ENCODE measurements at places on chromosomes 7 and 10.
A peak's percentile ranks its signal among the peaks of the same experiment; 100 is the strongest.

DNA sequence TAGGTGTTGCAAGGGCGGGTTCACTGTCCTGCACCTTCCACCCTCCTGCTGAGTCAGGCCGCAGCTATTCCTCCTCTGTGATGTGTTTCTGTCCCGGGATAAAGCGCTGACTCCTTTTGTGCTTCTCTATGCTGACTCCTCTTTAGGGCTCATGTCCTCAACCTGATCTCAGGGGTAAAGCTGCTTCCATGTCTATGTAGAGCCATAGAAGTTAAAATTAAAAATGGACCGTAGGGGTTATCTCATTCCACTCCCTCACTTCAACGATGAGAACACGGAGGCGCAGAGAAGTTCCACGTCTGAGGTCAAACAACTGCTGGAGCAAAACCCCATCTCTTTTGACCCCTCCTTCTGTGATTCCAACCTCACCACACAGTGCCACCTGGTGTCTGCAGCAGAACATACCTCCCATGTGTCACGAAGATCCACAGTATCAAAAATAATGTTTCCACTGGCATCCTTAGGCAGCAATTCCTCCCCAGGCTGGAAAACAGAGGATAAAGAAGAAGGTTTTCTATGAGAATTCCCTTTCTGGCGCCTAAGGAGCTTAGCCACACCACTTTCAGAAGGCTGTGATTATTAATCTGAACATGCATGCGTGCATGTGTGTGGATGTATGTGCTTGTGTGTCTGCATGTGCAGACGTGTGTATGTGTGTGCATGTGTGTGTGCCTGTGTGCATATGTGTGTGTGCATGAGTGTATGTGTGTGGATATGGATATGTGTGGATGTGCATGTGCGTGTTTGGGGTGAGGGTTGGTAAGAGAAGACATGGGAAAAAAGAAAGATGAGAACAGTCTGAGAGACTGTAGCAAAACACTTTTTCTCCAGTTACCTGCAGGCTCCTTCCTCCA lies 81.2 kb upstream of the UCN3 start:
- peak; percentile 0 for DNase-seq

GRCh38 chr10:103699611-103700435 lies 155.6 kb downstream of the SH3PXD2A start:
- DNase-seq: no peak

DNA sequence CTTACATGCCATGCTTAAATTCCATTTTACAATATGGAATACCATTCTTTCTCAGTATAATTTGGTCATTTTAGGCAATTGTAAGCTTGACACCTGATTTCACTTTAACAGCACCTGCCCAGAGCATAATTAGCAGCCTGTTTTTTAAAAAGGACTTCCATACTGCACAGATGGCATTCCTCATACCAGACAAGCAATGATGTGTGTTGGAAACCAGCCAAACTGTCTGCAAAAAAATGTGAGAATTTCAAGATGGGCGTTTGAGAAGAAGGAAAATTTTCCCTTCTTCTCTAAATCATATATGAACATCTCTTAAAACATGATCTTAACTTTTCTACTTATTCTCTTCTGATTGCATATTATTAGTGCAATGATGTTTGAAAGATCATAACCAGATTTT lies 40.4 kb upstream of the AGMO start:
- DNase-seq: no peak

GRCh38 chr10:88271761-88272543 lies 311.2 kb downstream of the RNLS start:
- no peak for DNase-seq

DNA sequence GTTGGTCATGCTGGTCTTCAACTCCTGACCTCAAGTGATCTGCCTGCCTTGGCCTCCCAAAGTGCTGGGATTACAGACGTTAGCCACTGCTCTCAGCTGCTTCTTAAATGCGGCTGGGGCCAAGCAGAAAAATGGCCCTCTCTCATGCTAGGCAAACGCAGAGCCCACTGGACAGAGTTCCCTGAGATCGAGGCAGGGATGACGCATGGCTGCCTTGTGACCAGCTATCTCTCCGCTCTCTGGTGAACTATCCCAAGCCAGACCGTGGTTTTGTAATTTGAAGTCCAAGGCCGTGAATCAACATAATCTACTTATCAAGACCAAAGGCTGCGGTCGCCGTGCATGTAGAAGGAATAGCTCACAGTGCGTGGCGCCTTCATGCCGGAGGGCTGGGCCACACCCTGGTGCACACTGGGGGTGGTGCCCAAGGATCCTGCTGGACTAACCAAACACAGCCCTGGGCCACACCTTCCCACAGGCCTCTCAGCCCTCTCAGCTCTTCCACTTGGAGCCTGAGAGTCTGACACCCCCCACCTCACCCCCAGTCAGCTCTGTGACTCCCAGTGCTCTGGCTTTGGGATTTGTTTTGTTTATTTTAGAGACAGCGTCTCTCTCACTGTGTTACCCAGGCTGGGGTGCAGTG lies 88.1 kb upstream of the CUX1 start:
- no peak for DNase-seq

DNA sequence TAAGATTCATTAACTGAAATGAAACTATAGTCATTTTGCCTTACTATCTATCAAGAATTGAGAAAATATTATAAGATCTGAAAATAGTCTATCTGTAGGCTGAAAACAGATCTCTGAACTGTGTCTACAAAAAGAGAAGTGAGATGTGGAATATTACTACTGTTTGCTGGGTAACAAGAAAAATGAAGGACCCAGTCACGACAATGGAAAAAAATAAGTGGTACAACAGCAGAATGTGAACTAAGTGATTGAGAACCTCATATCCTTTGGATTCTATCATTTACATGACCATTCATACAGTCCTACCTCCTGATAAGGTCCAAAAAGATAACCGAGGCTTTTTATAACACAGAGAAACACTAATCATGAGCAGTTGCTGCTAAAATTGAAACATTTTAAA lies 94.3 kb downstream of the UBE2H start:
- no peak for DNase-seq

- no peak for DNase-seq
Measured at GRCh38 chr10:98135222-98135899, 904 bp downstream of the R3HCC1L start.

- no peak for DNase-seq
Measured at GRCh38 chr10:79255007-79255507, 92.2 kb upstream of the PPIF start.

GRCh38 chr10:110944792-110945396 lies 25.5 kb downstream of the SHOC2 start:
- DNase-seq: no peak

DNA sequence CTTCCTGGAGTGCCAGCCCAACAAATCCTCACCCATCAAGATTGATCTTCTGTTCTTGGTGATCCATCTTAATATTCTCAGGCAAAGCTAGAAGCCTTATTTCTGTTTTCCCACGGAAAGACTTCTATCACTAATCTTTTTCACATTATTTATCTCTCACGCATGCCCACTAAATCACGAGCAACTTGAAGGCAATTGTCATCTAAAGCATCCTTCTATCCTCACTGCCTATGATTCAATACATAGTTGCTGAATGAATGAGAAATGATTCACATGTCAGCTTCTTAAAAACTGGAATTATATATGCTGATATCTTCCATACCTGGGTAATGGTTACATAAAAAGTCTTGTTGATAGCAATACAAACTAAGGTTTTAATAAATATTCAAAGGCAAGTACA lies 12.6 kb upstream of the COL1A2 start:
- DNase-seq: no peak

DNA sequence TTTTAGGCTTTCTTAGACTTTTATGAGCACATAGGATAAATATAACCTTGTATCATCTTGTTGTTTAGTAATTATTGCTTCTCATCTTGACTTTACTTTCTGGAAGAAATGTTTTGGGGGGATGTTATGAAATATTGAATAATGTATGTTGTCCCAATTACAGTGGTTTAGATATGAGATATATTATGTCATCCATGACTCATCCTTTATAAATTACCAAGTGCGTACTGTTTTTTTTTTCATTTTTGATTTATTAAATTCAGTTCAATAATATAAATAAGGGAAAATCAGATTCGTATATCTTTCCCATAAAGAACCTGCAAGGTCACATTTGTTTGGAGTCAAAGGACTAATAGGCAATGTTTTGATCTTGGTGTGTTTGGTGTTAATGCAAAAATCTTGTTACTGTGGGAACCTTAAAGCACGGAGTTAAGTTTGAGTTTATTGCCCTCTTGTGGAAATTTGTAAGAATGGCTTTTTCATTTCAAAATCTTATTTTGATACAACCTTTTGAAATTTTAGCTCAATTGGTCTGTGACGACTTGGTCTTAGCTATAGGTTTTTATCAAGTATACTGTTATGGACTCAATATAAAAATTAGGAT lies 108.6 kb downstream of the SRI start:
- peak; percentile 39 for DNase-seq
